ENCODE measurements at places on chromosomes 7 and 10.

GRCh38 chr10:113921561-113922370, 67.3 kb downstream of the NHLRC2 start:
- no peak for DNase-seq

DNA sequence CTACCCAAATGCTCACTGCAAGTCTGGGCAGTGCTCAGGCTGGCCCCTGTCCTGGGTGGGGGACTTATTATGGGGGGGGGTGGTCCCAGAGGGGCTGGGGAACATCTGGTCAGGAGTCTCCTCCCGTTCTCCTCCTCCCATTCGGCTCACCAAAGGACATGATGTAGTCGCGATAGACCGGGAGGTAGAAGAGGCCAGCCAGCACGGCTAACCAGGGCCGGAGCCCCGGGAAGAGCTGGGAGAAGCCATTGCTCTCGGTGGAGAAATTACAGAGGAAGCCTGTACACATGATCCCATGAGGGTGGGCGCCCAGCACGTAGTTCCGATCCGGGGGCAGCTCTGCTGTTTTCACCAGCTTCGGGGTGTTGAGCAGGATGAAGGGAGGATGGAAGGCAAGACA, 2.4 kb downstream of the MOGAT3 start:
- DNase-seq: no peak

GRCh38 chr10:115095758-115096157, 2.6 kb downstream of the ATRNL1 start:
- DNase-seq: no peak

GRCh38 chr10:17255512-17255911, 27.5 kb downstream of the VIM start:
- DNase-seq: no peak

GRCh38 chr7:148806187-148806586, 77.9 kb downstream of the EZH2 start:
- no peak for DNase-seq

DNA sequence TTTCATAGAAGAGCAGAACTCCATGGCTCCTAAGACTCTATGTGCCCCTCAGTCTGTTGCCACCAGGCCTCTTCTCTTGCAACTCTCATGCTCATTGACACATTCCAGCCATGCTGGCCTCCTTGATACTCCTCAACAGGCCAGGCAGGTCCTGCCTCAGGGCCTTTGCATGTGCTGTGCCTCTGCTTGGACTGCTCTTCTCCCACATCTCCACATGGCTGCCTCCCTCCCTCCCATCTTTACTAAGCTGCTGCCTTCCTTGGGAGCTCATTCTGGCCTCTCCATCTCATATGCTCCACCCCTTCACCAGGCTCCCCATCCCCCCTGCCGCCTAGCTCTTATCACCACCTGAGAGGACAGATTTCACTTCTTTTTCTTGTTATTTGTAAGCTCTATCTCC, 103.8 kb upstream of the GPR26 start:
- DNase-seq: no peak

DNA sequence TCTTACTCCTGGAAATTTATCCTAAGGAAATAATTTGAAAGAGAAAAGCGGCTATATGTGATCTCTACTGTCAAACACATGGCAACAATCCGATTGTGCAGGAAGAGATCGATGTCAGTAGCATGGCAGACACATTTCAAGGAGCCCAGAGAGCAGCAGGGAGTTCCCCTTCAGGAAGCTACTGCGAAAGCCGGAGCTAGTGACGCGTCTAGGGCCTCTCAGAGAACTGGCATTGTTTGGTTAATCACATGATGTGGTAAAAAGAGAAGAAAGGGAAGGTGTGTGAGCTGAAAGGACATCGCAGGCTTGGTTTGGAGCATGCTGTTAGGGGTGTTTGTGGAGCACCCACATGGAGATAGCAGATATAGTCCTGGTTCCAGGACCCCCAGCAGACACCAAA, 74.9 kb downstream of the BEND7 start:
- DNase-seq: no peak

- no peak for DNase-seq
Measured at GRCh38 chr7:151551820-151552219, 32.1 kb upstream of the RHEB start.

DNA sequence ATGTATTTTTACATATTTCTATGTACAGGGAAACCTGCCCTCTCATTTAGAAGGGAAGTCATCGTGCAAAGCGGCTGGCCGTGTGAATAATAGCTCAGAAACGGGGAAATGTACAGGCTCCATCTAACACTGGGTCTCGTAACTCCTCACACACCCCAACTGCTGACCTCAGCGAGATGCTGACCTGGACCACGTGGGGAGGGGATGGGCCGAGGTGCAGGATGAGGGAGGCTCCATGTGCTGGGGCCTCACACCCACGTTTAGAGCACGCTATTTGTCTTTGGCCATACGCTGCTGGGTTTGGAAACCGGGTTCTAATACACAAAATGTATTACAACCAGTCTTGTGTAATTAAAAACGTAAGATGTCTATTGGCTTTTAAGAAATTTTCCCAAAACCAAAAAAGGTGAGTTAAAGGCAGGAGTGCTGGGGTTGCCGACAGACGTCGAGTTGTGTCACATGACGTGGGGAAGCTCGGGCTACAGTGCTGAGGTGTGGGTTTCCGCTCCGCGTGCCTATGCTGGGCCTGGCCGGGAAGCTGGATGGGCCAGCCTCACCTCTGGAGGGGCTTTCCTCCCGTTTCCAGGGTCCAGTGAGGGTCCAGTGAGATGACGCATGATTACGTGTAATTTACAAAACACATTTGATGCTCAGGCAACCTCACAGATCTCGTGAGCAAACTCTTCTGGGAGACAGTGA, 215.6 kb downstream of the DNAJB6 start:
- DNase-seq: no peak

GRCh38 chr10:128178302-128178958, 52.2 kb upstream of the MKI67 start:
- no peak for DNase-seq

GRCh38 chr7:46616636-46617035, 695.6 kb upstream of the IGFBP3 start:
- no peak for DNase-seq

DNA sequence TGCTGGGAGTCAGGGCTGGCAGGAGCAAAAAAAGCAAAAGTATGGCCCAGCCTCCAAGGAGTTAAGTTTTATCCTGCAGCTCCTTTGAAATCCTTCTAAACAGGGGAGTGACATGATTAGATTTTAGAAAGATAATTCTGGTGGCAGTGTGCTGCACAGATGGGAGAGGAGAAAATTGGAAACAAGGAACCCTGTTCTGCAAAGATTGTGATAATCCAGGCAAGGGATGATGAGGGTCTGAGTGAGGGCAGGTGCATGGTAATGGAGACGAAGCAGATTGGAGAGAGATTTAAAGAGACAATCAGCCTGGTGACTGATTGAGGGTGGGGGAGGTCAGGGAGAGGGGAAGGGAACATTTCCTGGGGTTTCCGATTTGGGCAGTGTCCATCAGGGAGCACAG, 444.7 kb upstream of the PODXL start:
- no peak for DNase-seq

DNA sequence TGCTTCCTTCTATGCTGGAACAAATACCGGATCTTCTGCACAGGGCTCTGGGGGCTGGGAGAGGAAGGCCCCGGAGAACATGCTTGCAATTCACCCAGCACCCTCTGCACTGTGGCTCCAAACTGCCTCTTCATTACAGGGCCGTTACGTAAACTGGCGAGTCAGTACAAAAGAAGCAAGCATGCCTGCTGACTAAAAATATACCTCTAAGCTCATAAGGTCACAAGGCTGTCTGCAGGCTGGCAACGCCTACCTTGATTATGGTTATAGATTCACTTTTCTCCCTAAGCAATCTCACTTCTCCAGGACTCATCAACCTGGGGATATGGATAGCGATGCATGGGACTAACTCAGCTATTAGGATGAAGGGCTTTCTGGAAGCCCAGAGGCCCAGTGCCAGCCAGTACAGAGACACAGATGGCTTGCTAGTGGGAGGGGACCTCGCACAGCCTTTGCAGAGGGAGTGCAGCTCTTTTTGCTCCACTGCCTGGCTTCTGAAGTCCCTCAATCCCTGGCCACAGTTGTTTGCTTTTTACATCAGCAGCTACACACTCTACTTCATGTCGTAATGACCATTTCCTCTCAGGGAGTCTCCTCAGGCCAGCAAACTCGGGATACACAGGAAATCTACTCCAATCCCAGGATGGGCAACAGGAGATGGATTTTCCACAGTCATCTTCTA, 96.1 kb downstream of the SH3PXD2A start:
- peak; percentile 82 for DNase-seq

Data from bone marrow (tissue), 2 donors.